ENCODE measurements at places on chromosomes 6 and 20. TPM values are rescaled to one million over a fixed set of nuclear protein-coding genes. Genes with fewer than 3 reads are reported as not detected.

Gene ADGB
- 16.5 TPM for total RNA-seq

Gene TPBG
- 3.8 TPM for total RNA-seq

Gene APOBEC2
- total RNA-seq, result not detected

Gene MUC21
- total RNA-seq, result not detected

Gene CENPW
- not detected for total RNA-seq

Gene ABHD16B
- not detected for total RNA-seq

Gene SIRPD
- total RNA-seq, result not detected

Gene SNX9
- total RNA-seq, result 47.2 TPM

Gene SNPH
- total RNA-seq, result 6.8 TPM

Gene ADGRF5
- total RNA-seq, result 5.1 TPM

DNA sequence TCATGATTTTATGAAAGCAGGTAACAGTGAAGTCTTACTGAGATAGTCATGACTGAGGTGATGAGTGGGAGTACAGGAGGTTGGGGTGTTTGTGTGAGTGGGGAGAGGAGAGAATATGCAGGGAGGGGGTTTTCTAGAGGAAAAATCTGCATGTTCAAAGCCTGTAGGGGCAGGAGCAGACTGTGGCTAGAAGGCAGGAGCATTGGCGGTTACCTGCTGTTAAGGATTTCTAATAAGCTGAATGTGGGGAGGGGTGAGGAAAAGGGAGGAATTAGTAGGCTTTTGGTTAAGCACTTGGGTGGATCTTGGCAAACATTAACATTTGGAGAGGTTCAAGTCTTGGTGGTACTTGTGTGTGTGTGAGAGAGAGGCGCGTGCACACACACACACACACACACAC, 70.8 kb downstream of the EYA4 start:
- H3K4me1 ChIP-seq, result peaks cover 2% of the 10 kb centered on the region
- H3K4me3 ChIP-seq, result no peak overlapping the region
- no peak overlapping the region for H3K27ac ChIP-seq
- no peaks in the 10 kb centered on the region for H3K27me3 ChIP-seq
- no peak for DNase-seq
- H3K36me3 ChIP-seq, result no peaks in the 10 kb centered on the region

- H3K36me3 ChIP-seq, result no peaks in the 10 kb centered on the region
- H3K4me3 ChIP-seq, result no peak overlapping the region
- no peak overlapping the region for H3K27ac ChIP-seq
- no peaks in the 10 kb centered on the region for H3K27me3 ChIP-seq
These were observed 63.0 kb downstream of the PRR18 start for GRCh38 chr6:166245148-166245547.

DNA sequence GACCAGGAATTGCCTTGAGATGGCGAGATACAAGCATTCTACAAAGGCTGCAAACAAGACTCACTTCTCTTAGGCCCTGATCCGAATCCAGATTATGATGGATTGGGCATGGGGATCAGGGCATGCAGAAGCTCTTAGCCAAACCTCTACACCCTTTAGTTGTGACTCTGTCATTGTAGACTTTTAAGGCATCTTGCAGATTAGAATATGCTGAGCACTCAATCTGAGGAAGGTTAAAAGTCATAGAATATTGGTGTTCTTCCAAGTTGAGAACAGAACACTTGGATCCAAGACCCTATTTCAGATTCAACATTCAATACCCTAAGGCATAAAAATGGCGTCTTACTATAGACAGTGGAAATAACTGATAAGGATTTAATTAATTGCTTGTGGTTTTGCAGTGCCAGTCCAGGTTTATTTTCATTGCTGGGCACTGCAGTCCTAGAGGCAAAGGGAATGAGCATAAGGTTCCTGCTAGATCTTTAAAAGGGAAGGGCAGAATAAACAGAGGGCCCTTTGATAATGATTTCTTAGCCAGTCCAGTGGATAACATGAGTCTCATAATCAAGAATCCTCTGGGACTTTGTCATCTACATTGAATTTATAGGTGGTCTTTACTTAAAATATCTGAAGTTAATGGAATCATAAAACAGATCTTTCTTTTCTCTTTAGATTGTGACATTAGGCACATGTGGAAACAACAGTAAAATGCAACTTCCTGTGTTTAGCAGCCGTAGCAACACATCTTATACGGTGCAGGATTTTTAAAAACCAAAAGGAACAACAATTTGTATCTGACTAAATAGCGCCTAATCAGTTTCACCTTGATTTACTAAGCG, 17.6 kb downstream of the PHACTR2 start:
- H3K27me3 ChIP-seq, result no peaks in the 10 kb centered on the region
- H3K4me1 ChIP-seq, result peaks cover 12% of the 10 kb centered on the region
- H3K4me3 ChIP-seq, result no peak overlapping the region
- DNase-seq, result no peak
- H3K27ac ChIP-seq, result no peak overlapping the region
- H3K36me3 ChIP-seq, result no peaks in the 10 kb centered on the region

DNA sequence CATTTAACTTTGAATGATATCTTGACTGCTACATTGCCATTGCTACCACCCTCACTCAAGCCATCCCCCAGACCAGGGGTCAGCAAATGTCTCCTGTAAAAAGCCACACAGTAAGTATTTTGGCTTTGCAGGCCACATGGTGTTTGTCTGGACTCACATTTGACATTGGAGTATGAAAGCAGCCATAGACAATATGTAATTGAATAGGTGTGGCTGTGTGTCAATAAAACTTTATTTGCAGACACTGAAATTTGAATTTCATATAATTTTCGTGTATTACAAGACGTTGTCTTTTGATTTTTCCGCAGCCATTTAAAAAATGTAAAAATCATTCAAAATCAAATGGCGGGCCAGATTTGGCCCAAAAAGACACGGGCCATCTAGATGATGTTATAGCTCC, 36.3 kb upstream of the OCSTAMP start:
- no peak overlapping the region for H3K4me3 ChIP-seq
- H3K27ac ChIP-seq, result no peak overlapping the region
- no peaks in the 10 kb centered on the region for H3K27me3 ChIP-seq
- no peaks in the 10 kb centered on the region for H3K36me3 ChIP-seq
- no peak for DNase-seq

DNA sequence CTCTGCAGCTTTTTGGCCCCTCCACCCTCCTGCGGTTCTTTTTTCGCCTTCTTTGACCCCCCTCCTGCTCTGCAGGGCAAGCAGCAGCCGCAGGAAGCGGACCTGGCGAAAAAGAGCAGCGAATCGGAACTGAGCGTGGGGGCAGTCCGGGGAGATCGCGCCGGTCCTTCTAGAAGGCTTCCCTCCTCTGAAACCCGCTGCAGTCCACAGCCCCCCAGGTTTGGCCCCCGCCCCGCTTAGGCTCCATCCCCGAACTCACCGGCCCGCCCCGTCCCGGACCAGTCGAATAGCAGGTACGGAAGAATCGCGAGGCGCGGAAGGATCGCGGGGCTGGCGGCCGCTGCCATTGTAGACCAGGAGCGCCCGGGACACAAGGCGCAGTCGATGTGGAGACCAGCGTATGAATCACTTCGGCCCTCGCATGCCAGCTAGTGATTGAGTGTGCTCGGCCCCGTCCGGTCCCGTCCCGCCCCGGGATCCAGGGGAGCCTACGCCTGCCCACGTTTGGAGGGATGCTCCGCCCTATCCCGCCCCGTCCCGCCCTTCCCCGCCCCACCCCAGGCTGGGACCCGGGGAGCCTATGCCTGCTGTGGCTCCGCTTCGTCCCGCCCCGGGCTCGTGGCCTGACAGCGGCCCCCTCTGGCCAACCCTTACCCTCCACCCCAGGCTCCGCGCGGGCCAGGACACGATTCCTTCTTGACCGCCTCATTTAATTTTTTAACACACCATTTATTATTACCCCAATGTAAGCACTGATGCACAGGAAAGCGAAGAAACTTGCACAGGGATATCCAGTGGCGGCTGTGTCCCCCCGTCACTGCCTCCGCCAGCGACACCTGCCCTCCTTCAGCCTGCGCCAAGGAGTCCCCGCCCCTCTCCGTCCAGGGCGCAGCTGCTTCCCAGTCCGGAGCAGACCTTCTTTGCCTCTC, at the start of gene ULBP3:
TSS of gene ULBP3 (minus strand) at position 402 of the 929 bp plus-strand sequence. CDS start at position 347, 55 bp downstream.
- peak; percentile 86 for DNase-seq
- H3K36me3 ChIP-seq, result no peaks in the 10 kb centered on the region
- H3K4me3 ChIP-seq, result peak within 1 kb of the TSS; percentile 63
- H3K4me1 ChIP-seq, result peaks cover 4% of the 10 kb centered on the region
- no peak within 1 kb of the TSS for H3K27ac ChIP-seq

- DNase-seq, result peak; percentile 89
- no peaks in the 10 kb centered on the region for H3K27me3 ChIP-seq
- H3K36me3 ChIP-seq, result no peaks in the 10 kb centered on the region
These were observed at the start of gene DUSP22 for GRCh38 chr6:291697-292505. TSS of gene DUSP22 (plus strand) at chr6:292487. CDS start at chr6:292540, 53 bp downstream.

GRCh38 chr6:111994791-111995190, 59.1 kb upstream of the CCN6 start:
- H3K27ac ChIP-seq, result no peak overlapping the region
- no peaks in the 10 kb centered on the region for H3K4me1 ChIP-seq
- DNase-seq, result no peak
- H3K4me3 ChIP-seq, result no peak overlapping the region

GRCh38 chr20:58630063-58630462, 21.0 kb upstream of the STX16 start:
- no peaks in the 10 kb centered on the region for H3K36me3 ChIP-seq
- DNase-seq, result no peak
- no peak overlapping the region for H3K27ac ChIP-seq

DNA sequence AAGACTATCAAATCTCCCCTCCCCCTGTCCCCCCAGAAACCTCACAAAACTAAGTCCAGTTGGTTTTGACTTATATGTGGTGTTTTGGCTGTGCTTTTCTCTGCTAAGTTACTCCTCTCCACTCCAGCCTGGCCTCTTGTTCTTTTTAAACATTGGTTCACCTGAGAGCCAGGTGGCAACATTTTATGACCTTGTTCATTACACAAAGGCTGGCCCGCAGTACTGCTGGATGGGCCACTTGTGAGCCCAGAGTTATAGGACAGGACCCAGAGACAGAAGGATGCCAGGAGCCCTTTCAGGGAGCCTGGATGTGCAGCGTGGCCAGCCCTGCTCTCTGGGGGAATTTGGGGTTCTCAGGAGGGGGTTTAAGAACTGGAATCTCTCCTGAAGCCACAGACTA, 90.0 kb downstream of the RAMACL start:
- H3K4me3 ChIP-seq, result no peak overlapping the region
- no peak overlapping the region for H3K27ac ChIP-seq
- H3K4me1 ChIP-seq, result no peaks in the 10 kb centered on the region
- H3K27me3 ChIP-seq, result no peaks in the 10 kb centered on the region
- no peak for DNase-seq
- H3K36me3 ChIP-seq, result no peaks in the 10 kb centered on the region

- no peak overlapping the region for H3K4me3 ChIP-seq
- DNase-seq, result no peak
- H3K4me1 ChIP-seq, result no peaks in the 10 kb centered on the region
- no peaks in the 10 kb centered on the region for H3K36me3 ChIP-seq
- no peaks in the 10 kb centered on the region for H3K27me3 ChIP-seq
These were observed 45.2 kb downstream of the NEDD9 start for GRCh38 chr6:11187301-11187700.

DNA sequence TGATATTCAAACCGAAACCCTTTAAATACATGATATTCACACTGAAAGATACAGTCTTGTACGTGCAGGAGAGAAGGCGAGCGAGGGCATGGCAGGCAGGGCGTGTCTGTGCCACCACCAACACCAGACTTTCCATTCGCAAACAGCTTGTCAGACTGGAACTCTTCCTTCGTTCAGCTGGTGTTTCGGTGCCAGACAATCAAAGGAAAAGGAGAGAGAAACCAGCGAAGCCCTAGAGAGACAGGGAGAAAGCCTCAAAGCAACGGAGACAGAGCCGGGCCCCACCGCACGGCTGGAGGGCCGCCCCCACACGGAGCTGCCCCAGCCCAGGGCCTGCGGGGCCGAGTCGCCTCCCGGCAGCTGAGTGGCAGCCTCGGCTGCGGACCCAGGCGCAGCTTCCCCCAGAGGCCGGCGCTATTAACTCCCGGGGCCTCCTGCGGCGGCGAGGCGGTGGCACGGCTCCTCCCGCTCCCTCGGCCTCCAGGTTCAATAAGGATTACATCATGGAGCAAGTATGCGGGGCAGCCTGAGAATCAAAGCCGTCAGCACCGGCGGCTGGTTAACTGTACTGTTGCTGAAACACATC, 32.1 kb upstream of the NR2E1 start:
- peak overlapping the region; percentile 17 for H3K4me3 ChIP-seq
- H3K36me3 ChIP-seq, result no peaks in the 10 kb centered on the region
- H3K4me1 ChIP-seq, result peaks cover 2% of the 10 kb centered on the region
- no peaks in the 10 kb centered on the region for H3K27me3 ChIP-seq
- peak; percentile 52 for DNase-seq

GRCh38 chr20:42706759-42707158, 482.9 kb downstream of the PTPRT start:
- H3K4me1 ChIP-seq, result no peaks in the 10 kb centered on the region
- H3K27ac ChIP-seq, result no peak overlapping the region
- H3K36me3 ChIP-seq, result no peaks in the 10 kb centered on the region
- H3K27me3 ChIP-seq, result no peaks in the 10 kb centered on the region
- no peak for DNase-seq

- H3K27ac ChIP-seq, result no peak overlapping the region
- no peak for DNase-seq
- H3K27me3 ChIP-seq, result no peaks in the 10 kb centered on the region
- H3K4me3 ChIP-seq, result no peak overlapping the region
- H3K36me3 ChIP-seq, result no peaks in the 10 kb centered on the region
- no peaks in the 10 kb centered on the region for H3K4me1 ChIP-seq
These were observed 592.1 kb upstream of the ARID1B start for GRCh38 chr6:156185113-156185512.

DNA sequence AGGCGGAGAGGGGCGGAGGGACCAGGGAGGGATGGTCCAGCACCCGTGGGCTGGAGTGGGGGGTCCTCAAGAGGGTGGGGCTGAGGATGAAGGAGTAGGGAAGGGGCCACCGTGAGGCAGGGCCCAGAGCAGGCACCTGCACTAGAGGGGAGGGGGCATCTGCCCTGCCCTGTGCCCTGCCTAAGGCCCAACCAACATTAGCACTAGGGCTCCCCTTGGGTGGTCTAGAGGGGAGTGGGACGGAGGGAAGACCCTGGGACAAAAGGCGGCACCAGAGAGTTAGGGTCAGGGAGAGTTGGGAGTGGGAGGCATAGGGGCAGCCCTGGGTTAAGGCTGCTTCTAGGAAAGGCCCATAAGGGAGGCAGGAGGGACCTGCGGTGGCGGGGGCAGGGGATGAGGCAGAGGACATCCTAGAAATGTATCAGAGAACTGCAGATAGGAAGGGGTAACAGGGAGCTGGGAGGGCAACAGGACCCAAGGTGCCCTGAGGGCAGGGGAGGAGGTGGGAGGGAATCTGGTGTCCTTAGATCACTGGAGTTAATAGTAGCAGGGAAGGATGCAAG, 24.5 kb downstream of the HLA-F start:
- DNase-seq, result no peak
- H3K4me1 ChIP-seq, result peaks cover 1% of the 10 kb centered on the region
- H3K36me3 ChIP-seq, result no peaks in the 10 kb centered on the region
- H3K27me3 ChIP-seq, result no peaks in the 10 kb centered on the region
- H3K4me3 ChIP-seq, result peak overlapping the region; percentile 86
